WTC11 (cell line): ENCODE measurements at places on chromosomes 12 and 14. TPM values are rescaled to one million over a fixed set of nuclear protein-coding genes. Genes with fewer than 3 reads are reported as not detected.

LGMN gene
- 55.7 to 68.0 TPM (median 66.1 TPM) in 3 replicates for total RNA-seq

DNA sequence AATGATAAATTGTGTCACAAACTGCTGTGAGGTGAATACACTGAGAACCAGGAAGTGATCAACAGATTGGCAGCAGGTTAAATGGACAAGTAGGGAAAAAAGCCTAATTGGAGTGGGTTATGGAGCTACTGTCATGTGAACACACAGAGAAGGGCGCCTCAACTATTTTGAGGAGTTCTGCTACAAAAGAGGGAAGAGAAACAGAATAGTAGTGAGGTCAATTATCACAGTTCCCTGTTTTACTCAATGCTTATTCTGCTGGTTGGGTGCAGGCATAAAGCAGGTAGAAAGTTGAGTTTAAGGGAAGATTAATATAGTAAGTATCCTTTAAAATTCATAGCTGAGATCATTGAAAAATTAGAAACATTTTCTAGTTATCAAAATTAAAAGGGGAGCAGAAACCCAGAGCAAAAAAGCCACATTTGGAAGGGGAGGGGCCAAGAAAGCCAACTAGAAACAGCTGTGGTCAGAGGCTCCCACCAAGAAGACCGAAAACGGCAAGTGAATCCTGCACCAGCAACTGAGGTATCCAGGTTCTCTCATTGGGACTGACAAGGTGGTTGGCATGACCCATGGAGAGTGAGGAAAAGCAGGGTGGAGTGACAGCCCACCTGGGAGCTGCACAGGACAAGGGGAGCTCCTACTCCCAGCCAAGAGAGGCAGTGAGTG lies 105.7 kb downstream of the ZC3H14 start:
- no peaks in the 10 kb centered on the region for H3K4me1 ChIP-seq
- H3K4me3 ChIP-seq = no peak overlapping the region
- no peaks in the 10 kb centered on the region for H3K36me3 ChIP-seq
- no peak for DNase-seq
- peaks cover 9% of the 10 kb centered on the region for H3K27me3 ChIP-seq
- H3K27ac ChIP-seq = no peak overlapping the region

- no peaks in the 10 kb centered on the region for H3K27me3 ChIP-seq
- H3K4me3 ChIP-seq = no peak overlapping the region
- no peak for DNase-seq
- no peaks in the 10 kb centered on the region for H3K36me3 ChIP-seq
- H3K4me1 ChIP-seq = peaks cover 89% of the 10 kb centered on the region
- peak overlapping the region; percentile 32 for H3K27ac ChIP-seq
These were observed 59.7 kb downstream of the RASSF3 start for GRCh38 chr12:64670019-64670418.

C1QL4 gene
- 0.92 to 1.2 TPM (median 1.2 TPM) in 3 replicates for total RNA-seq

GPHB5 gene
- not detected in 3 replicates for total RNA-seq

DNA sequence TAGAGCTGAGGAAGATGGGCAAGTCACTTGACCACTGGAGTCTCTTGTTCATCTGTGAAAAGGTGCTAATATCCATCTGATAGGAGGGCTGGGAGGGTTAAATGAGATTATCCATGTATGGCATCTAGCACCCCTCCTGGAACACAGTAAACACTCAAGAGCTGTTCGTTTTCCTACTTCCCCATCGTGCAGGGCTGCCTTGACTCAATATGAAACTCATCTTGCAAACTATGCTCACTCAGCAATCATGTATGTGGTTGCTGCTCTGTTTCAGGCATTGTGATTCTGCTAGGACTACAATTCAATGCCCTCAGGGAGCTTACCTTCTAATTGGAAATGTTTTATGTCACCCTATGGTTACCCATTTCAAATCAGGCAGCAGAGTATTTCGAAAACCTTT lies 395.6 kb downstream of the BCAT1 start:
- no peak for DNase-seq
- H3K4me1 ChIP-seq = peaks cover 27% of the 10 kb centered on the region
- H3K4me3 ChIP-seq = no peak overlapping the region
- H3K27me3 ChIP-seq = no peaks in the 10 kb centered on the region

DNA sequence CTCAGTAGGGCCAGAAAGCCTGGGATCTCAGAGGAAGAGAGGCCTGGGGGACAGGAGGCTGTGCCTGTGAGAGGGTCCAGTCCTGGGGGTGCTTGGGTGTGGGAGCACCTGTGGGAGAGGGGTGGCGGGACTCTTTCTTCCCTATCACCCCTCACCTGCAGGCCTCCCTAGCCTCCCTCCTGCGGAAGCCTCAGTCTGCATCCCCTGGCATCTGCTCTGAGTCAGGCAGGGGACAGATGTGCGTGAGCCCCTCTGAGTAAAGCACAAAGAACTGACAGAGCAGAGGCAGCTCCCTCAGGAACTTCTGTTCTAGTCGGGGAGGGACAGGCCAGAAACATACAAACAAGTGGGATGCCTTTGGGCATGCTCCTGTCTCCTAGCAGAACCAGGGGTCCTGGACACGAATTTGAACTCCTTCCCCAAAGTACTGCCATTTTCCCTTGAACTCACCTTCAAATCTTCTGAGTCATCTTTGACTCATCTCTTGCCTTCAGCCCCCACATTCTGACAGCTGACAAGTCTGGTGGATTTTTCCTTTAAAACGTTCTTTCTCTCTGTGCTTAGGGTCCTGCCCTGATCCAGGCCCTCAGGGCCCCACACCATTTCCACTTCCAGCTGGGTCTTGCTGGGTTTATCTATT lies 8.5 kb upstream of the HSP90AA1 start:
- H3K36me3 ChIP-seq = no peaks in the 10 kb centered on the region
- H3K27ac ChIP-seq = no peak overlapping the region
- H3K27me3 ChIP-seq = no peaks in the 10 kb centered on the region; the same call in 1 of the 2 replicates
- H3K4me1 ChIP-seq = peaks cover 27% of the 10 kb centered on the region

DNA sequence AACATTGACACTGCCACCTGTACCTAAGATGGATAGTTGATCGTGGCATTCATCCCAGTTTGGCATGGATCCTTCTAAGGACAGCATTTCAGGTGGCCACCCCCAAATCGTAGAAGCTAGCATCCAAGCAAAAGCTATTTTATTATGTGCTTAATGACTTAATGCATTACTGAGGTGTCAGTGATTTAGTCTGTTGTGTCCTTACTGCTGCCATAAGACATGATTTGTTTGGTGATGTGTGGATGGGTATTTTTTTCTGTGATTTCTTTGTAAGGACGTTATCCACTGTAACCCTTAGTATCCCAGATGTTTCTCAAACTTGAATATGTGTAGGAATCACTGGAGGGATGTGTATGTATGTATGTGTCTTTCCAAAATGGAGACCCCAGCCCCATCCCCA lies 81.2 kb upstream of the EVL start:
- peaks cover 10% of the 10 kb centered on the region for H3K36me3 ChIP-seq
- no peak overlapping the region for H3K4me3 ChIP-seq
- H3K27ac ChIP-seq = no peak overlapping the region
- no peak for DNase-seq
- peaks cover 7% of the 10 kb centered on the region; the same call in 1 of the 2 replicates for H3K4me1 ChIP-seq

DNA sequence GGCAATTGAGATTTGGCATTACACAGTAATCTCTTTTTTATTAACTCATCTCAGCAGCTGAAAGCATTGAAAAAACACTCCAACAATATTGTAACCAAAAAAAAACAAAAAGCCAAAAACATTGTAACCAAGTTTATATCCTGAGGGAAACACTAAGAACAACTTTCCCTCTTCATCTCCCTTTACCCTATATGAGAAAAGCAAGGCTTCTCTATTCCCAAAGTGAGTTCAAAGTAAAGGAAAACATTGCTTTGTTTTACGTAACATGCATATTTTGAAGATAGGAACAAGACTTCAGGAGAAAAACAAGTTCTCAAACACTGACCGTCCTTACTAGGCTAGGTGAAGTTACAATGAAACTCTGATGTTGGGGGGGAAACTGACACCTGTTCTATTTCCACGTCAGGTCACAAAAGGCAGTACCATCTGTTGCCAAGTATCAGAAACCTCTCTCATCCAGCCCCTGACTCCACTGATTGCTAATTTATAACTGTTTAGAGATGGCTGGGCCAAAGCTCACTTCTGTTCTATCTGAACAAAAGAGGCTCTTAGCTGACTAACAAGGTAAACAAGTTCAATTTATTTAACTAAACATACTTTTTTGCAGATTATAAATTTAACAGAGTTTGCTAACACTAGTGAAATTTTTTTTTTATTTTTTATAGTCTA lies 67.9 kb upstream of the PLXNC1 start:
- no peak for DNase-seq
- H3K27me3 ChIP-seq = no peaks in the 10 kb centered on the region
- peaks cover 6% of the 10 kb centered on the region for H3K4me1 ChIP-seq
- no peak overlapping the region for H3K27ac ChIP-seq
- peaks cover 4% of the 10 kb centered on the region; the same call in 1 of the 2 replicates for H3K36me3 ChIP-seq

DNA sequence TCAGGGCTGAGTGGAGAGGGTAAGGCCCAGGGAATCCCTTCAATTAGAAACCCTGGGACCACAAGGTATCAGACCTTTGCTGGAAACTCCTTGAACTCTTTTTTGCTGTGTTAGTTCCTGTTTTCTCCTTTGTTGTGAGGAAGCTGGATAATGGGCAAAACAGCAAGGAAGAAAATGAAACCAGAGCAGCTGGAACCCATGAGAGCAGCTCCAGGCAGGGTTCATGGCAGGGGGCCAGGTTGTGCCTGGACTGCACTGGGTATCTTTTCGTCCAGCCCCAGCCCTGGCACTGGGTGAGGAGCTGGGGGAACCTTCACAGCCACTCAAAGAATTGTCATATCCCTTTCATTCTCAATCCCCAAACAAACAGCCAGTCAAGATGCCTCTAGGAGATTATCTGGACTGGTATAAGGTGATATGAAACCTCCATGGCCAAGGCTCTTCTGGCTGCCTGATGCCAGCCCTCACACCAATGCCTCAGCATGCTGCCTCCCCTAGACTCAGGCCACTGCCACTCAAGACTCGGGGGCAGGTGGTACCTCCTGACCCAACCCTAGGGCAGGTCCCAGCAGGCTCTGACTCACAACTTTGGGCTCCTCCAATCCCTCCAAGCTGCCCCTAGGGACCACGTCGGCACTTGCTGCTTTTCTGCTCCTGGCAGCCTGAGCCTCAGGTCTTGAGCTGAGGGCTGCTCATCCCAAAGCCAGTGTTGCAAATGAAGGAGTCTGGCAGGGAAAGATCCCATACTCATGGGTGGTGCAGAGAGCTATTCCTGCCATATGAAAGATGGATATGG lies 16.5 kb downstream of the FAM186B start:
- peak overlapping the region; percentile 41; the same call in 1 of the 2 replicates for H3K27ac ChIP-seq
- no peak overlapping the region for H3K4me3 ChIP-seq
- peaks cover 12% of the 10 kb centered on the region for H3K36me3 ChIP-seq
- H3K27me3 ChIP-seq = no peaks in the 10 kb centered on the region
- no peaks in the 10 kb centered on the region for H3K4me1 ChIP-seq

GRCh38 chr12:105916760-105917039 lies 222.1 kb downstream of the NUAK1 start:
- H3K36me3 ChIP-seq = 0 out of 2 replicates have a peak, but pooled peaks cover 3% of the 10 kb centered on the region
- H3K27ac ChIP-seq = no peak overlapping the region
- H3K4me3 ChIP-seq = no peak overlapping the region
- DNase-seq = no peak

GRCh38 chr12:96239711-96240635 lies 45.8 kb downstream of the ELK3 start:
- no peak for DNase-seq
- no peaks in the 10 kb centered on the region for H3K36me3 ChIP-seq
- peaks cover 12% of the 10 kb centered on the region for H3K4me1 ChIP-seq
- no peaks in the 10 kb centered on the region for H3K27me3 ChIP-seq

DNA sequence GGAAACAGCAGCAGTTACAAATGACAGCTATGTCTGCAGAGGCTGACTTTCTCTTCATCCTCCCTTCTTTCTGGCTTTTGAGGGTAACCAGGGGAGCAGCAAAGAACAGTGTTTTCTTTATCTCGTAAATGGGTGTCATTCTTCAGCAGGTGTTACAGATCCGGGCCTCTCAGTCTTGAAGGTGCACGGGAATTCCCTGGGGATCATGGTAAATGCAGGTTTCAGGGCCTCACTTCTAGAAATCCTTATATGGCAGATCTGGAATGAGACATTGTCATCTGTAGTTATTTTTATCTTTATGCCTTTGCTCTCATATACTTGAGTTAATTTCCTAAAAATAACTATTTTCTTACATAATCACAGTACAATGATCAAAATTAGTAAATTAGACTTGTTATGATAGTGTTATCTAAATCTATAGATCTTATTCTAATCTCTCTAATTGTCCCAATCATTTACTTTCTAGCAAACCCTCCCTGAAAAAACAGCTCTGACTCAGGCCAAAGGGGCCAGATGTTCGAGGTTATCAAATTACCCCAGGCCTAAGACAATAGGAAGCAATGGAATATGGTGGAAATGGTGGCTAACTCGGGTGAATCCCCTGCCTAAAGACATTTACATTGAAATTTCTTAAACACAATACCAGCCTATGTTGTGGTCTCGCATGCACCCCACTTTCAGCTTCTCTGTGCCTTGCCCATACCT lies 145.0 kb downstream of the CAND1 start:
- H3K4me1 ChIP-seq = peaks cover 24% of the 10 kb centered on the region
- no peaks in the 10 kb centered on the region for H3K36me3 ChIP-seq
- DNase-seq = no peak
- H3K27me3 ChIP-seq = no peaks in the 10 kb centered on the region; the same call in 1 of the 2 replicates
- H3K27ac ChIP-seq = no peak overlapping the region
- H3K4me3 ChIP-seq = no peak overlapping the region
